ENCODE measurements at places on chromosomes 3 and 15. TPM values are rescaled to one million over a fixed set of nuclear protein-coding genes. Genes with fewer than 3 reads are reported as not detected.

The MESD gene
- total RNA-seq = 15.3 TPM

The CCDC33 gene
- not detected for total RNA-seq

The CCDC54 gene
- not detected for total RNA-seq

The CCDC13 gene
- 1.3 TPM for total RNA-seq
